Substantia nigra (tissue), 51 donors: ENCODE measurements at places on chromosomes 7 and 10.

DNA sequence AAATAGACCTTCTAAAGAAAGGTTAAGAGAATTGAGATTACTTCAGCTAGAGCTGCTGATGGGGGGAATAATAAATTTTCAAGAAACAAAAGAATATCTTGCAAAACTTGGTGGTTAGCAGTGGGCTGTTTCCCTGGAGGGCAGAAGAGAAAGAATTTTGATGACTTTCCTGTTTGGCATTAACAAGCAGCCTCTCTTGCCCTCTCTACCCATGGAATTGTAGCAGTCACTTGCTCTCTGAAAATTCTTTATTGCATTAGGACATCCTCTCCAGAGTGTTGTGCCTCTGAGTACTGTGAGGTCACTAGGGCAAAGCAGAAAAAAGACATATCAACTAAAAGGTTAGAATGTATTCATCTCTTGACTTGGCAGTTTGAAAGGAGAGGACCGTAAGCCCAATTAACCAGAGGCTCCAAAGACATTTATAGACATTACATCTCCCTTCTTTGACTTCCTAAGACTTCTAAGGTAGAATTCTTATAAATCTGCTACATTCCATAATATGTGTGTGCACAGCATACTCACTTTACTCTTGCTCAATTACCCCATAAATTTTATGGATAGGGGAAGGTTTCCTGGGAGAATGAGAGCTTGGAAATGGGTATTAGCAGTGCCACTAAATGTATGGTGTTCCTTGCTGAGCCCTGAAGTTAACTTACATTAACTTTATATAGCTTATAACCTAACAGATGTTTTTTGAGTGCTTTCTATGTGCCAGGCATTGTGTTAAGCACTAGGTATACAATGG lies 215.3 kb downstream of the KIF20B start:
- DNase-seq = no peak

DNA sequence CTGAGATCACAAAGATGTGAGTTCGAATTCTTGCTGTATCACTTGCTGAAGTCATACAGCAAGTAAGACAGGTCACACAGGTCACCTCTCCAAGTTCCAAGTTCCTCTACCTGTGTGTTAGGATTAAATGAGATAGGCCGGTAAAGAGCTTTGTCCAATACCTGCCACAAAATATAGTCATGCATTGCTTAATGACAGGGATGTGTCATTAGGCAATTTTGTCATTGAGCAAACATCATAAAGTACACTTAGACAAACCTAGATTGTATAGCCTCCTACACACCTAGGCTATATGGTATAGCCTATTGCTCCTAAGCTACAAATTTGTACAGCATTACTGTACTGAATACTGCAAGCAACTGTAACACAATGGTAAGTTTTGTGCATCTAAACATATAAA lies 469.4 kb downstream of the KCNMA1 start:
- DNase-seq = no peak

- no peak for DNase-seq
Observed at GRCh38 chr7:108454674-108455550, 1.3 kb downstream of the NRCAM start.

- DNase-seq = no peak
Observed at GRCh38 chr10:18178854-18179483, 38.7 kb downstream of the CACNB2 start.

GRCh38 chr10:71381611-71382010 lies 15.1 kb upstream of the CDH23 start:
- DNase-seq = no peak

DNA sequence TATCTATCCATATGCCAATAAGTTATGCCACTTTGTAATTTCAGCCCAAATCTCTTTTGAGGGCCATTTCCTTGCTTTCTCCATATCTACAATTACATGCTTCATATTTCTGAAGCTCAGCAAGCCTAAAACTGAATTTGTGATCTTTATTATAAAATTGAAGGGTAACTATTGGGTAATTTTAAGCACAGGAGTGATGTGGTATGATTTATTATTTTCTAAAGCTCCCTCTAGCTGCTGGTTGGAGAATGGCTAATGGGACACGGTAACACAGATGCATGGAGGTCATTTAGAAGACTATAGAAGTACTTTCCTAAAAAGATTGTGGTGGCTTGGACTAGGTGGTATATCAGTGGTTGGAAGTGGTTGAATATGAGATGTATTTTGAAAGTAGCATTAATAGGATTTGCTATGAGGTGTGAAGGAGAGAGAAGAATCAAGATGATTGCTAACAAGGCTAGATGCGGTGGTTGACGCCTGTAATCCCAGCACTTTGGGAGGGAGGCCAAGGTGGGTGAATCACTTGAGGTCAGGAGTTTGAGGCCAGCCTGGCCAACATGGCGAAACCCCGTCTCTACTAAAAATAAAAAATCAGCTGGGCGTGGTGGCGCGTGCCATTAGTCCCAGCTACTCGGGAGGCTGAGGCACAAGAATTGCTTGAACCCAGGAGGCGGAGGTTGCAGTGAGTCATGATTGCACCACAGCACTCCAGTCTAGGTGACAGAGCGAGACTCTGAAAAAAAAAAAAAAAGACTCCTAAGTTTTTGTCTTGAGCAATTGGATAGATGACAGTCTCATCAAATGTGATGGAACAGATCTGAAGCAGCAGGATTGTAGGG lies 13.9 kb downstream of the KLHDC10 start:
- DNase-seq = no peak
